ENCODE measurements at places on chromosomes 13 and 19.

GRCh38 chr13:76884186-76884906 is 1.9 kb downstream of the KCTD12 start:
- peaks cover 1% of the 10 kb centered on the region for H3K4me1 ChIP-seq
- H3K4me3 ChIP-seq = peak overlapping the region; percentile 82
- peak overlapping the region; percentile 73 for H3K27ac ChIP-seq
- no peaks in the 10 kb centered on the region for H3K27me3 ChIP-seq

DNA sequence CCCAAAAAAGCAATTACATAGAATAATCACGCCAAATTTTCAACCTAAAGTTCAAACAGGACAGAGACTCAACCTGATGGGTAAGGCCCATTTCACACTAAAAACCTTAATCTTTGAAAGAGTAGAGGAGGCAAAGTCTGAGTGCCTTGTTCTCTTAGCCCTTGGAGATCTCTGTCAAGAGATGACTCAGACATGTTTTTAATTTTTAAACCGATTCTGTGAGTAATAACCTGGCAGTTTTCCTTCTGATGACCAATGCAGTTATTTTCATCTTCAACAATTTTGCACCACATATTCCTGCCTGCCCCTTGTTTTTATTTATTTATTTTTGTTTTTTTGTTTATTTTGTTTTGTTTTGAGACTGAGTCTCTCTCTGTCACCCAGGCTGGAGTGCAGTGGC is 11.5 kb upstream of the TNFSF9 start:
- no peaks in the 10 kb centered on the region for H3K4me1 ChIP-seq
- H3K36me3 ChIP-seq = no peaks in the 10 kb centered on the region
- H3K27me3 ChIP-seq = no peaks in the 10 kb centered on the region
- no peak for DNase-seq

- no peak for DNase-seq
- H3K27ac ChIP-seq = no peak overlapping the region
- H3K27me3 ChIP-seq = no peaks in the 10 kb centered on the region
- H3K4me1 ChIP-seq = peaks cover 8% of the 10 kb centered on the region
- no peaks in the 10 kb centered on the region for H3K36me3 ChIP-seq
Observed at GRCh38 chr19:35214766-35215422, 13.6 kb downstream of the FAM187B start.

DNA sequence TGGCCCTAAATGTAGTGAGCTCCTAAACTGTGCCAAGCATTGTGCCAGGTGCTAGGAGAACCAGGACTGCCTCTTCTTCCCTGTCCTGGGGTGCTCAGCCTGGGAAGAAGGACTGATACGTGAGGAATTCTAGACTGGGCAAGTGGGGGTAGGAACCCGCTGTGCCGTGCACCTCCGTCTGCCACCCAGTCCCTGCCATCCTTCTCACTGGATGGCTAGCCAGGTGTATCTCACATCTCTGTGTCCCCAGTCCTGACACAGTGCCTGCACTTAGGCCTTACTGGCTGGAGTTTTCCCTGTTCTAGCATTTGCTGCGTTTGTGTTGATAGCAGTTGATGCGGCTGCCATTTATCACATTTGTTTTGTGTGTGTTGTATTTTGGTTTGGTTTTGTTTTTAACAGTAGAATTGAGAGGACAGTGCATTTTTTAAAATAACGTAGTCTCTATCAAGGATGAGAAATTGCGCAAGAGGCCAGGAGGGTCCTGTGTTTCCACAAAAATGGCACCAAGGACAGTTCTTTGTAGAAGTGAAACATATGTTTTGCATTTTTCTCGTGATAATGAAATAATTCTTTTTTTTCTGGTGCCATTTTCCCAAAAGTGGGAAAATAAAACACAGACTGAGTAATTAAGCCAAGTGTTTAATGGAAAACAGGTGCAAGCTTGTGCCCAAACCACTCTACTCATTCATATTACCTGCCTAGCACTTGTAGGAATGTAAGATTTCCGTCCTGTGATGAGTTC is 4.7 kb upstream of the GPR183 start:
- no peaks in the 10 kb centered on the region for H3K36me3 ChIP-seq
- H3K4me3 ChIP-seq = no peak overlapping the region
- peaks cover 16% of the 10 kb centered on the region for H3K4me1 ChIP-seq
- H3K27me3 ChIP-seq = no peaks in the 10 kb centered on the region
- peak; percentile 82 for DNase-seq

DNA sequence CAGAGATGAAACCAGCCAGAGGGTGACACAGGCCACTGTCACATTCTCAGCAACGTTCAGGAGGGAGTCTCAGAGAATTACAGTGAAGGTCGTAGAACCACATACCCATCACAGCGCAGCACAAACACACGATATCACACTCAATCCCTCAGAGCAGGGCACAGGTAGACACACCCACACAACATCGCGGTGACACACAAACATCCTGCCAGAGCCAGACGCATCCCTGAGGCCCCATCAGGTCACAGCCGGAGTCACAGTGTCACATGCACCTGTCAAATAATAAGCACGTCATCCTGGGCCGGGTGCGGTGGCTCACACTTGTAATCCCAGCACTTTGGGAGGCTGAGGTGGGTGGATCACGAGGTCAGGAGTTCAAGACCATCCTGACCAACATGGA is 17.5 kb downstream of the ELAVL3 start:
- H3K27ac ChIP-seq = no peak overlapping the region
- H3K4me3 ChIP-seq = no peak overlapping the region
- H3K36me3 ChIP-seq = no peaks in the 10 kb centered on the region
- no peak for DNase-seq
- H3K27me3 ChIP-seq = no peaks in the 10 kb centered on the region
- H3K4me1 ChIP-seq = no peaks in the 10 kb centered on the region

- H3K4me3 ChIP-seq = no peak overlapping the region
- no peak for DNase-seq
- no peaks in the 10 kb centered on the region for H3K36me3 ChIP-seq
- no peaks in the 10 kb centered on the region for H3K27me3 ChIP-seq
Observed at GRCh38 chr13:73932091-73932490, 202.1 kb downstream of the KLF12 start.

DNA sequence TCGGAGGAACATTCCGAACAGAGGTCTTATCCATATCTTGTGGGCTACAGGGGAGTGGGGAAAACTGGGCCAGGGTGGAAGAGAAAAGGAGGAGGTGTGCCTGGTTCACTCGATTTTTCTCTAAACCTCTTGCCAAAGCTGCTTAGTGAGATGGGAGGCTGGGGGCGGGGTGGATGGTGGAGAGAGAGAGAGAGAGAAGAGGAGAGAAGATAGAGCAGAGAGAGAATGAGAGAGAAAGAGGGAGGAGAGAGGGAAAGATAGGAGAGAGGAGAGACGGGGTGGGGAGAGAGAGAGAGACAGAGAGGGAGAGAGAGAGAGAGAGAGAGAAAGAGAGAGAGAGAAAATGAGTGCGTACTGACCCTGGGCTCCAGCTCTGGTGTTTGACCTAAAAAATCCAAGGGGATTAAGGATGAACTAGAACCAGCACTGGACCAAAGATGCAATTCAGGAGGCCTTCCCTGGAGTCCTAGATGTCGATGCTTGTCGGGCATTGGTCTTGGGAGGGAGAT is 14.1 kb downstream of the NOVA2 start:
- DNase-seq = no peak
- H3K4me3 ChIP-seq = no peak overlapping the region

GRCh38 chr19:35317464-35318043 is 11.4 kb upstream of the CD22 start:
- H3K4me3 ChIP-seq = no peak overlapping the region
- no peak overlapping the region for H3K27ac ChIP-seq
- no peaks in the 10 kb centered on the region for H3K36me3 ChIP-seq
- peaks cover 14% of the 10 kb centered on the region for H3K4me1 ChIP-seq

GRCh38 chr19:31290931-31291590 is 58.2 kb downstream of the TSHZ3 start:
- no peaks in the 10 kb centered on the region for H3K36me3 ChIP-seq
- H3K27me3 ChIP-seq = no peaks in the 10 kb centered on the region
- no peak for DNase-seq
- peaks cover 8% of the 10 kb centered on the region for H3K4me1 ChIP-seq
- H3K27ac ChIP-seq = no peak overlapping the region

DNA sequence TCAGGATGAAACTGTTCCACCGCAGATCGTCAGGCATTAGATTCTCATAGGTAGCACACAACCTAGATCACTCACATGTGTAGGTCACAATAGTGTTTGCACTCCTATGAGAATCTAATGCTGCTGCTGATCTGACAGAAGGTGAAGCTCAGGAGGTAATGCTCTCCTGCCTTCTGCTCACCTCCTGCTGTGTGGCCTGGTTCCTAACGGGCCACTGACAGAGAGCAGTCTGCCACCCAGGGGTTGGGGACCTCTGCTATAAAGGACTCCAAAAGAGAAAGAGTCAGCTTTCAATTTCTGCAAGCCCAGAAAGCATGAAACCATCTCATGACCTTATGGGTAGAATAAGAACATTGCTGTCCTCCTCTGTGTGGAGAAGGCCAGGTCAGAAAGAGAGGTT is 43.5 kb upstream of the PCCA start:
- no peak for DNase-seq
- H3K4me3 ChIP-seq = no peak overlapping the region
- H3K36me3 ChIP-seq = no peaks in the 10 kb centered on the region
- H3K4me1 ChIP-seq = no peaks in the 10 kb centered on the region

DNA sequence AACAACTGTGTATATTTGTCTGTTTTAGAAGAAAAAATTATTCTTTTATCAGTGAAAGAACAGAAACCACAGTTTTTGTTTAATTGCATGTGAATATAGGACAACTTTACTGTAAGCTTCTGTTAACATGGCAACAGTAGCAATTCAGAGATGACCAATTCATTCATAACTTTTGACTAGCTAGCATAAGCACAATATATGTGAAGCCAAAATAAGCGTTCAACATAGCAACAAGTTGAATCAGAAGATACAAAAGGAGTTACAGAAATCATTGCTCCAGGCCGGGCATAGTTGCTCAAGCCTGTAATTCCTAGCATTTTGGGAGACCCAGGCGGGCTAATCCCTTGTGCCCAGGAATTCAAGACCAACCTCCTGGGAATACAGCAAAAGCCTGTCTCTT is 197.1 kb upstream of the GPC6 start:
- no peak for DNase-seq
- no peak overlapping the region for H3K27ac ChIP-seq
- H3K4me3 ChIP-seq = no peak overlapping the region
- H3K4me1 ChIP-seq = no peaks in the 10 kb centered on the region

DNA sequence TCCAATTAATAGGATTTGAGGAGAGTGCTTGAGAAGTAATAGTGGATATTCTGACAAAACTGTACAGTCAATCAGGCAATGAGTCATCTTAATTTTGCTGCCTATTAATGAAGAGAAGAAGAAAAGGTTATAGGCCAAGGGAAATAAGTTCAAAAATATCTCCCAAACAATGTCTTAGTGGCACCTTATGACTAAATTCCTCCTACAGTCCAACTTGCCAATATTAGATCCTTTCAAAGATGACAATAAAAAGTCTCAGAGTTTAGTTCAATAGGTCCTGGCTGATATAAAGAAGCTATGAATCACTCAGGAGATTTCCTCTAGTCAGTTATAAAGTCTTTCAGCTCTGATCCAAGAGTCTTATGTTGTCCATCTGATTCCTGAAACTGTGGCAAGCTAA is 27.9 kb downstream of the UGGT2 start:
- no peaks in the 10 kb centered on the region for H3K36me3 ChIP-seq
- no peak for DNase-seq
- peaks cover 2% of the 10 kb centered on the region for H3K4me1 ChIP-seq
- H3K4me3 ChIP-seq = no peak overlapping the region
- no peak overlapping the region for H3K27ac ChIP-seq
- H3K27me3 ChIP-seq = no peaks in the 10 kb centered on the region

- H3K27ac ChIP-seq = no peak overlapping the region
- no peak for DNase-seq
- no peaks in the 10 kb centered on the region for H3K4me1 ChIP-seq
Observed at GRCh38 chr13:50589651-50590054, 253.8 kb downstream of the DLEU7 start.

DNA sequence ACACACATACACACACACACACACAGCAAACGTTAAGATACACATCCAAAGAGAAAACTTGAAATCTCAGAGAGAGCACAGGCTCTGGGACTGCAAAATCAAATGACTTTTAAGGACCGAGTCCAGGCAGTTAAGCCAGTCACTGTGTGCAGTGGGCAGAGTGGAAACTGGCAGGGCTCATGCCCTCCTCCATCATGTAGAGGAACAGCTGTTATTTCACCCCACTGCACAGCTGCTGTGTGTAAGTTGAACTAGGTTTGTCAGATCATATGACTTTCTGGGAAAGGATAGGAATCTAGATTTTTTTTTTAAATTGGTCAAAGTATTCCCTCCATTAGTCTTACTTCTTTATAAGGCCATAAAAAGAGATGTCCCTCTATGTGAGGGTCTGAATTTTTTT is 1002.1 kb downstream of the UQCRFS1 start:
- no peaks in the 10 kb centered on the region for H3K27me3 ChIP-seq
- DNase-seq = no peak
- no peaks in the 10 kb centered on the region for H3K36me3 ChIP-seq
- no peak overlapping the region for H3K4me3 ChIP-seq
- no peak overlapping the region for H3K27ac ChIP-seq

GRCh38 chr19:53086949-53087348 is 16.3 kb downstream of the ZNF160 start:
- DNase-seq = peak; percentile 39
- H3K4me3 ChIP-seq = no peak overlapping the region
- no peaks in the 10 kb centered on the region for H3K36me3 ChIP-seq
- no peak overlapping the region for H3K27ac ChIP-seq
- no peaks in the 10 kb centered on the region for H3K27me3 ChIP-seq

DNA sequence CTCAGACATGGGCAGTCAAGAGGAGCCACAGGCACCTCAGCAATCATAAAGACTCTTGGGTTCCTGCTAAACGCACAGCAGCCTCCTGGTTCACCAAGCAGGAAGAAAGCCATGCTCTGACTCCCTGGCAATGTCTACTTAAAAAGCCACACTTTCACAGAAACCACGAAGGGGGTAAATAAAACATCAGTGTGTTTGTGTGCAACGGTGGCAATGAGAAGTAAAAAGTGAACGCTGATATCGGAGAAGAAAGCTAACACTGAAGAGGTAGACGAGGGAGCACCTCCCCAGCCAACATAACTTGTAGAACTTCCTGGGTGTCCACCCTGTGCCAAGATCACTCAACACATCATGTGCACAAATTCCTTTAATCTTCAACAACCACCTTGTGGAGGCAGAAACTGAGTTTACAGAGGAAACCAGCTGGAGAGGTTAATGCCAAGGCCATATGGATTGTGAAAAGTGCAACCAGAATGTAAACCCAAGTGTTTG is 30.2 kb downstream of the HSPH1 start:
- no peaks in the 10 kb centered on the region for H3K27me3 ChIP-seq
- no peaks in the 10 kb centered on the region for H3K4me1 ChIP-seq
- DNase-seq = no peak
- no peak overlapping the region for H3K27ac ChIP-seq
- H3K36me3 ChIP-seq = no peaks in the 10 kb centered on the region

- H3K27me3 ChIP-seq = no peaks in the 10 kb centered on the region
- DNase-seq = no peak
- H3K27ac ChIP-seq = no peak overlapping the region
Observed at GRCh38 chr13:47628666-47629065, 372.4 kb downstream of the SUCLA2 start.

- H3K27ac ChIP-seq = peak overlapping the region; percentile 98
- peak overlapping the region; percentile 68 for H3K4me3 ChIP-seq
- no peaks in the 10 kb centered on the region for H3K27me3 ChIP-seq
Observed at GRCh38 chr19:50803633-50804419, 13.6 kb downstream of the ACP4 start.

Measured in ovary (tissue), 10 donors.